PC-9 (cell line): ENCODE measurements at places on chromosomes 12 and 14. TPM values are rescaled to one million over a fixed set of nuclear protein-coding genes. Genes with fewer than 3 reads are reported as not detected.

DNA sequence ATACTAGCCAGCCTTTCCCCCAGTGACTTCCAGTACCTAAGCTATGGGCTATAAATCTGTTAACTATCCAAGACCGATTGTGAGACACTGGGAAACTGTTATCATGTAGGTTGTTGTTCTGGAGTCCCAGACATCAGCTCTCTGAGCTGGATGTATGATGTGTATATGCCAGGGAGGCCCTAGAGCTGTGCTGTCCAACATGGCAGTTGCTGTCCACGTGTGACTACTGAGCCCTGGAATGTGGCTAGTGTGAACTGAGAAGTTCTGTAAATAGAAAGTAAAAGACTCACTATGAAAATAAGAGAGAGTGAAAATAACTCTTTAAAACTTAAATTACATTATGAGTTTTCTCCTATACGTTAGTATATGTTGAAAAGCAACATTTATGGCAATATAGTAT, 755.8 kb upstream of the FBXO33 start:
- DNase-seq = no peak

The KRT72 gene
- not detected in 2 replicates for total RNA-seq

GRCh38 chr14:64081174-64081746, 212.9 kb downstream of the ESR2 start:
- no peak for DNase-seq

DNA sequence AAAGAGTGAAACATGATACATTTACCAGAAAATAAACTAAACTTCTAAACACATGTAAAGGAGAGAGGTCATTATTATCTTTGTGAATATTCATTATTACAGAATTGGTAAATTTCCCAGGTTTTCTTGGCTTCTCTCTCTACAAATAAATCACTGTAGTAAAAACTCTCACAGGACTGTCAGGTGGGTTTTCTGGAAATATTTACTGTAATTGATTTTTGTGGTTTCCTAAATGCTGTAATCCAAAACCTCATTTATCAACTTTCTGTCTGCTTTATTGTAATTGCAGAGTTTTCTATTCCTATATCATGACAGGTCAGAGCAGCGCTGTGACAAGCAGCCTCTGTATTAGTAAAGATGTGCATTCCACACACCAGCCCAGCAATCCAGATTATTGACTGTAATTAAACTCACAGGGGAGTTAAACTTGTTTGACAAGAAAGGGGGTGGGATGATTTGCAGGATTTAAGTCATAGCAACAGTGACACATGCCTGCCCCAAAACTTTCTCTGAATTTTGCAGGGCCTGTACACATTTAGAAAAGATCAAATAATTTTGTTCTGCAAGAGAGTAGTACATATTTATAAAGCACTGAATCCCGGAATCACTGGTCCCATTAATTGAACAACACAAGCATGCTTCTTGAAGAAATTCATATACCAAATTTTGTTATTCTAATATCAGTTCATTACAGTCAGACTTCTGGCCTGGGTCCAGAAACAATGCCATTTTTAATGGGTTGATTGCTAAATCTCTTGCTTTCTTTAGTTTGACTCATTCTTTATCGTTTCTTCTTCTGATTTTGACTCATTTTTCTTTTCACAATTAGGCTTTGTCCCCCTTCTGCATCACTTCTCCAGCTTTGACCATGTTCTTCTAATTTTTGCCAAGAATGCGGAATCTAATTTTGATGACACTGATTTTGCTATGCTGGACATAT, 42.2 kb downstream of the PTPRO start:
- peak; percentile 34 for DNase-seq

The INHBE gene
- 0.73 and 0.90 TPM in 2 replicates for total RNA-seq

- DNase-seq = no peak
Measured at GRCh38 chr12:11820476-11820875, 171.0 kb downstream of the ETV6 start.

DNA sequence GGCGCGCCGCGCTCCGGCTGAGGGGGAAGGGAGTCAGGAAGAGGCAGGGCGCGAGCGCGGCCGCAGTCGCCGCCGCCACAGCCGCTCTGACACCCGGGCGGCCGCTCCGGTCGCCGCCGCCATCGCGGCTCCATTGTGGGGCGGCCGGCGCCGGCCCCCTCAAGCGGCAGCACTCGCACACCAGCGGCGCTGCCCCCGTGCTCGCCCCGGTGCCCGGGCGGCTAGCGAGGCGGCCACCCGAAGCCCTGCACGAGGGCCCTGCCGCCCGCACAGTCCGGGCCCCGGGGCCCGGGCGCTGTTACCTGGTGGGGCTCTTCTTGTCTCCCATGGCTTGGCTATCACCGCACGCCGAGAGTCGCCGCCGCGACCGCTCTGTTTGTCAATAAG, 202 bp downstream of the YAF2 start:
- no peak for DNase-seq

GRCh38 chr12:71392521-71393145, 47.0 kb upstream of the LGR5 start:
- DNase-seq = peak; percentile 5

- no peak for DNase-seq
Measured at GRCh38 chr12:30134229-30134628, 350.5 kb upstream of the TMTC1 start.

DNA sequence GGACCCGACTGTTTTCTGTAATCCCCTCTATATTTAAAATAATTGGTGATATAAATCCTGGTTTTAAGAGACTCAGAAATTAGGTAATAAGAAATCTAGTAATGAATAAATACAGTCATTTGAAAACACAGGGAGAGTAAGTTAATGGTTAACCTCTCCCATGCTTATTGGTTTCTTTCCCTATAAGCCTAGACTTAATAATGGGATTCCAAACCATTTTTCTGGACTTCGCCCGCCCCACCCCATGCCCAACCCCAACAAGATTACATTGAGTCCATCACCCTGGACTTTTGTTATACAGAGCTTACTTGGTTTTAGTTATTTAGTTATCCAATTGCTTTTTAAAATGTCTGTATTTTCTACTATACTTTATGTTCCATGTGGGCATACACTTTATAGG, 98.7 kb downstream of the WIF1 start:
- DNase-seq = no peak

DNA sequence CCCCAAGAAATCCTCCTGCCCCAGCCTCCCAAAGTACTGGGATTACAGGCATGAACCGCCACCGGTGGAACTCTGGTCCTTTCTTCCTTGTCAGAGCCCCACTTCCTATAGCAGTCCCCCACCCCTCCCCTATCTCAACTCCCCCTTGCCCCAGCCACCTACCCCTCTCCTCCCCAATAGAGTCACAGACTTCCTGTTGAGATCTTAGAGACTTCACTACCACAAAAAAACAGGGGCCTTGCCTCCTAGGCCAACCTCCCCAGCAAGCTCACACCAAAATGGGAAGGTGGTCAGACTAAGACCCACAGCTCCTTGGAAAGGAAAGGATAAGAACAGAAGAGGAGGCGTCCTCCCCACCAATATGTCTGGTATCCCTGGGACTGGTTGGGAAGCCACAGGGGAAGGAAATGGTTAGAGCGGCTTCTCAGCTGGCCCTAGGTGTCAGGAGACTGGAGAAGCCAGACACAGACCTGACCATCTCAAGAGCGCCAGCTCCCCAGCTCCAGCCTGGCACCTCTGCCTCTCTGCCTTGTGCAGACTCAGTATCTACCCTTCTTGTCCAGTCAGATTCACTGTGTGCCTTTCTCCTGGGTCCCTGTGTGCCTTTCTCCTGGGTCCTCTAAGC, 8.5 kb downstream of the ITGB7 start:
- no peak for DNase-seq

GRCh38 chr14:50830044-50830931, 674 bp downstream of the NIN start:
- DNase-seq = peak; percentile 41

The PRH2 gene
- total RNA-seq = not detected in 2 replicates

- no peak for DNase-seq
Measured at GRCh38 chr12:131561051-131561450, 149.8 kb upstream of the SFSWAP start.

The PTPRQ gene
- not detected in 2 replicates for total RNA-seq

- DNase-seq = no peak
Measured at GRCh38 chr14:101895256-101895655, 69.1 kb upstream of the DYNC1H1 start.

The ANKRD33 gene
- total RNA-seq = not detected in 2 replicates

- no peak for DNase-seq
Measured at GRCh38 chr14:28902930-28903329, 136.3 kb downstream of the FOXG1 start.

- DNase-seq = no peak
Measured at GRCh38 chr14:103204852-103205540, 81.7 kb downstream of the TNFAIP2 start.

DNA sequence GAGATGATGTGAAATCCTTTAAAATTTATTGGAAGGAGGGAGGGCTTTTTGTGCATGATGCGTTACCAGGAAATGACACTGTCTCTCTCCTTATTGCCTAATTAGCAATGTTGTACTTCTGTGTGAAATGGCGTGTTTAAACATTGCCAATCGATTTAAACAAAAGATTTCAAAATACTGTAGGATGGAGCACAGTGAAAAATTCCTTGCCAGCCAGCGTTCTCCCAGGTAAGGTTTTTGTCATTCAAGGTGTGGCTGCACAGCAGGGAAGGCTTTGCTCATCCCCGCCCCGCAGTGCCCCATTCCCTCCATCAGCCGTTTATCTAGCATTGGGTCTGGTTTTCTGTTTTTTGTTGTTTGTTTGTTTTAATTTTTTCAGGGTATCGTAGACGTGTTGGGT, 137.3 kb downstream of the CACNA1C start:
- DNase-seq = no peak

The SYCP3 gene
- total RNA-seq = 0.09 TPM in 1 of 2 replicates, not detected in the other

DNA sequence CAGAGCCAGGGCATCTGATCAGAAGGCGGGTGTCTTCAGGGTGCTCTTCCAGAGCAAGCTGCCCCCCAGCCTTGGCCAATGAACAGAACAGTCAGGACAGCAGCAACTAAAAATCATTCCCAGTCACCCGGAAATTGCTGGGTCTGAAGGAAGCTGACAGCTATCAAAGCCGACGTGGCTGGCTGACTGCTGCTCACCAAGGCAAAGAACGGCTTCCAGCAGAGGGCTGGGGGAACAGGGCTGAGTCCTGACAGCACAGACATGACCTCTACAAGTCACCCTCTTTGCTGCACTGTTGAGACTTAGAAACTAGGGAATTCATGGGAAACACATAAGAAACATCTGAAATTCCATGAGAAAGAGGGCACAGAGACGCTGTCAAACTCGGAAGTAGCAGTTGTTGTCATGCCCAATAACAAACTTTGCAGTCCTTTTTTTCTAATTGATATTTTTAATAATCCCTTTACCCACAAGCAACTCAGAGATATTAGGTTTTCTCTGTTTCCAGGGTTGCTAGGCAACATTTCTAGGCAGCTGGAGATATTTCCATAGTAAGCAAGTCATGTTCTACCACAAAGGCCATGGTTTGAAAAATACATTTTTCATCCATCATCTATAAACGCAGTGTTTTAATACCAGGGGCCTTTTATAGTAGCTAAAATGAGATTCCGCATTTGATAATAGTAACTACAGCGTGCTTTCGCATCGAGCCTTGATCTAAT, 365.2 kb downstream of the SEC23A start:
- no peak for DNase-seq

DNA sequence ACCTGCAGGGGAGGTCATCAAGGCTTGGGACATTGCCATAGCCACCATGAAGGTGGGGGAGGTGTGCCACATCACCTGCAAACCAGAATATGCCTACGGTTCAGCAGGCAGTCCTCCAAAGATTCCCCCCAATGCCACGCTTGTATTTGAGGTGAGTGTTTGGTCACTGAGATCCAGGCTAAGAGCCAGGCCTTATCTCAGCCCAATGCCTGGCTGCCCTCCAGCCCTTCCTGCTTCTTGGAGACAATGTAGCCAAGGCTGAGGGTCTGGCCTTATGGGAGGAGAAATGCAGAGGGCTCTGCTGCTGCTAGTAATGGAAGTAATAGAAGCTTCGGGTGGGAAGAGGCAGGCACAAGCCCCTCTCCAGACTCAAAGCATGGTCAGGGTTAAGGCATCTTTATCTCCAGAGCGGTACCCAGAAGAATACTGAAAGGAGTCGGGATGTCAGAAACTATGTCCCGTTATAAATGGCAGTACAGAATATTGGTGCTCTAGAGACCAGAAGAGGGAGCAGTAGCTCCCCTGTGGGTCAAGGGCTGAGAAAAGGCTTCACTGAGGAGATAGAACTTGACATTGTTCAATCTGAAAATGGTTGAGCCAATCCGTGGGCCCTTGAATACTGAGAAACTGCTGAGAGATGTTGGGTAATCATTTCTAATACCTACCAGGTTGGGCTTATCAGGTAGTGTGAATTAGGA, 3.1 kb downstream of the FKBP4 start:
- no peak for DNase-seq

DNA sequence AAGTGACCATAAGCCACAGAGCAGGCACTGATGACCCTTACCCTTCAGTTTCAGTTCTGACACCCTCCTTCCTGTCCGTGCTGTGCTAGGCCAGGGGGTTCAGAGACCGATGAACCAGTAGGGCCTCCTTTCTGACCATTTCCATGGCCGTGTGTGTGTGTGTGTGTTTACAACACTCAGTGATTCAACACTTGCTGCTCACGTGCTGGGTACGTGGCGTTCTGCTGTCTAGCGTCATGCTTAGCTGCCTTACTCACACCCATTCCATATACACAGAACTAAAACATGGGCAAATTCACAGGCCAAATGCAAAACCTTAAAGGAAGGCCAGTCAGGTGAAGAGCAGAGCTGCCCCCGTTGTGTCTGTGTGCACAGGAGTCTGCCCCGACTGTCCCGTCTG, 67.5 kb downstream of the DNAH10 start:
- DNase-seq = no peak

DNA sequence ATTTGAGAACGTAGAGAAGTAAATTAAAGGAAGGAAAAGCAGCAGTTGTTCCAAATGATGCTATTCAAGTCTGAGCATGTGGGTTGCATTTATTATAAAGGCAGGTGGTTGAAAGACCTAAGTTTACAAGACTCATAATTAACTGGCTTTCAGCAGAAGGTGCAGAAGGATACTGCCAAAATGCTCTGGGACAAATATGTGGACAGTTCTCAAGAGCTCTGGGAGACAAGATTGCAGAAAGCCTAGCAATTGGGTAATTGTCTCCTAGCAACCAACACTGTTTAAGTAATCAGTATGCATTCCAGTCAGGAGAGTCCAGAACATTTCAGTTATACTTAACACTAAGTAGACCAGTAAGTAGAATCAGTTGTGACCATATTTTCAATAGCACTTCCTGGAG, 131.5 kb downstream of the GPR135 start:
- no peak for DNase-seq
